Stimulated activated CD4-positive, alpha-beta T cell treated with anti-CD3 and anti-CD28 coated beads, Interleukin-15, amount 100 ng/mL, for 48 hours (primary cell): ENCODE measurements at places on chromosomes 13 and 19.

GRCh38 chr19:21197590-21198295, 55.9 kb downstream of the ZNF431 start:
- DNase-seq = no peak

GRCh38 chr13:90445179-90445578, 902.3 kb upstream of the MIR17HG start:
- DNase-seq = no peak

GRCh38 chr19:3014135-3014534, 14.9 kb downstream of the TLE2 start:
- no peak for DNase-seq

GRCh38 chr19:56567274-56568120, at the start of gene ZNF470:
Gene ZNF470 (plus strand): TSS chr19:56567468. CDS start chr19:56570312, 2,844 bp downstream.
- DNase-seq = peak; percentile 87

GRCh38 chr19:33903489-33903850, 106.8 kb downstream of the KCTD15 start:
- DNase-seq = no peak
